ENCODE measurements at places on chromosomes 3 and 15.

DNA sequence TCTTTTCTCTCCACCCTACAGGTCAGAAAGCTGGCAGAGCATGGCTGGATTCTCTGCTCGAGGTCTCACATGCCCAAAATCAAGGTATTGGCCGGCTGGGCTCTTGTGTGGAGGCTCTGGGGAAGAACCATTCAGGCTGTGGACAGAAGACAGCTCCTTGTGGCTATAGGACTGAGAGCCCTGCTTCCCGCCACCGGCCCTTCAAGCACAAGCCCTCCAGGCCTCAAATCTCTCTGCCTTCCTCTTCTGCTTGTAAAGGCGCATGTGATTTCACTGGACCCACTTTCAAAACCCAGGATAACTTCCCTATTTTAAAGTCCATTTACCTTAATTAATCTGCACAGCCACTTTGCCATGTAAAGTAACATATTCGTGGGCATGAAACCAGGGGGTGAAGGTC, 36.2 kb upstream of the MGLL start:
- DNase-seq = no peak

DNA sequence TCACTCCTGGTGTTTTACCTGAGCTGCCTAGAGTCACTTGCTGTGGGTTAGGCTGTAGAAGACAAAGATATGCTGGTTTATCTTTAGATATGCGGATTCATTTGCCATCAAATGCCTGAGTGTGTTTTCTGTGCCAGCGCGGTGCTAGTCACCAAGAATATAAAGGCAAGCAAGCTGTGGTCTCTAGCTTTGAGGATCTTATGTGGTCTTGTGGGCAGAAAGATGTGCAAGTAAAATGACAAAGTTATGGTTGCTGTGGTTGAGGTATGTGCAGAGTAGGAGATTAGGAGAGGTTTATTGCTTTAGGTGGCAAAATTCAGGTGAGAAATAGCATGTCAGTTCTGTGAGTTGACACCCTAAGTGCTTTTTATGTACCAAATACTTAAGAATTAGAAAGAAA, 94.2 kb downstream of the CGNL1 start:
- DNase-seq = no peak

DNA sequence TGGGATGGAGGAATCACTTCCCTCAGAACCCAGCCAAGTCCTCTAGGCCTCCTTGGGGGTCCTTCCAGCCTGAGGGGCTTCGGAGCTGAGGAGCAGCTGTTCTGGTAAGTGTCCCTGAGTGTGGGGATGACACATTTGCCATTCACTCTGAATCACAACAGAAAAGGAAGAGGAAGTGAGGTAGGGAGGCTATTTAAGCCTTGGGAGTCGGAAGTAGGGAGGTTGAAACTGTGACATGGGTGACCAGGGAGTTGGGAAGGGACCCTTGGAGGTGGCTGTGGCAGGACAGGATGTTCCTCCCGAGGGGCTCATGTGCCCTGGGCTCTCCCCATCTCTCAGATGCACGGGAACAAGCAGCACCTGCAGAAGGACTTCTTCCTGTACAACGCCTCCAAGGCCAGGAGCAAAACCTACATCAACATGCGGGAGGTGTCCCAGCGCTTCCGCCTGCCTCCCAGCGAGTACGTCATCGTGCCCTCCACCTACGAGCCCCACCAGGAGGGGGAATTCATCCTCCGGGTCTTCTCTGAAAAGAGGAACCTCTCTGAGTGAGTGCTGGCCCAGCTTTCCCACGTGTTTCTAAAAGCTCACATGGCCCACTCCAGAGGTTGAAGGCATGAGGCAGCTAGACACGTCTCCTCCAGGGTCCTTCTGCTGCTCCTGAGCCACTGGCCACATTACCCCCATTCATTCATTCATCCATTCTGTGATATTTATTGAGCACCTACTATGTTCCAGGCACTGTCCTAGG, 43.3 kb downstream of the CAPN3 start:
- DNase-seq = peak; percentile 14

GRCh38 chr3:115990669-115991068, 367.4 kb downstream of the GAP43 start:
- no peak for DNase-seq

GRCh38 chr3:127765735-127766134, 56.6 kb downstream of the MGLL start:
- DNase-seq = no peak

DNA sequence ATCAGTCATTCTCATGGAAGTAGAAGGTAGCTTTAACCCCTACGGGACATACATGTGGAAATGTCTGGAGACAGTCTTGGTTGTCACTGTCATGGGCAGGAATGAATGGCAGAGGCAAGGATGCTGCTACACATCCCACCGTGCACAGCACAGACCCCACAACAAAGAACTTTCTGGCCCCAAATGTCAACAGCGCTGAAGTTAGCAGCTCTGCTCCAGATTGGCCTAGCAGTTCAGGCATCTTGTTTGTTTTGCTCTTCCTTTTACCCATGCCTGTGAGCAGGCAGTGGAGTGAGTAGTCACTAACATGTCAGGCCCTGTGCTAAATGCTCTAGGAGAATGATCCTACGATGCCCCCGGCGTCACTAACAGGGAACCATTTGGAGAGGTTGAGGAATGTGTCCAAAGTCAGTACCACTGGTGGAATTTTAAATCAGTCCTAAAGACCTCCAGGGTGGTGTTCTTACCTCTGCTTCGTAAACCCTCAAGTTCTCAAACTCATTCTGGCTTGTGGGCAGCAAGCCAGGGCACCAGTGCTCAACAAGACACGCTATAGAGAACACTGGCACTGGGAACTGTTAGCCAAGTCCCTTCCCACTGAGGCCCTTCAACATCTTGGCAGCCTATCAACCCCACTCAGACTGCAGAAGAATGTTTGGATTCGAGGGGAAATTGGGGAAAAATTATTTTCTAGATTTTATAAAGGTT, 142.2 kb downstream of the FOXP1 start:
- DNase-seq = peak; percentile 9

GRCh38 chr15:68528626-68529290, 50.0 kb upstream of the CORO2B start:
- DNase-seq = peak; percentile 78

DNA sequence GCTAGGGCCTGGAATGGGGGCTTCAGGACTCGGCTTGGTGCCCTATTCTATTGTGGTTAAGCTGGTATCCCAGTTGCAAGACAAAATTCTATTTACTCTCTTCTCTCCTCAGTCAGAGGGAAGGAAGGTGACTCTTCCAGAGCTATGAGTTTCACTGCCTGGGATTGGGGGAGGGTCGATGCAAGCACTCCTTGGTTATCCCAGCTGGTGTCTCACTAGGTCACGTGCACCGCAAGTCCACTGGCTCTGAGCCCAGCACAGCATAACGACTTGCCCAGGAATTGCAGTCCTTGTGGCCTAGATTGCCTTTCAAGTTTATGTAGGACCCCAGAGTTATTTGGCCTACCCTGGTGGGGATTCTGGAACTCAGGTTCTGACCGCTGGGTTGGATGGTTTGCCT, 958.8 kb downstream of the IGSF11 start:
- DNase-seq = no peak

GRCh38 chr15:88956906-88957305, 43.7 kb upstream of the MFGE8 start:
- no peak for DNase-seq

- no peak for DNase-seq
Measured at GRCh38 chr15:41971895-41972252, 483 bp downstream of the EHD4 start.

DNA sequence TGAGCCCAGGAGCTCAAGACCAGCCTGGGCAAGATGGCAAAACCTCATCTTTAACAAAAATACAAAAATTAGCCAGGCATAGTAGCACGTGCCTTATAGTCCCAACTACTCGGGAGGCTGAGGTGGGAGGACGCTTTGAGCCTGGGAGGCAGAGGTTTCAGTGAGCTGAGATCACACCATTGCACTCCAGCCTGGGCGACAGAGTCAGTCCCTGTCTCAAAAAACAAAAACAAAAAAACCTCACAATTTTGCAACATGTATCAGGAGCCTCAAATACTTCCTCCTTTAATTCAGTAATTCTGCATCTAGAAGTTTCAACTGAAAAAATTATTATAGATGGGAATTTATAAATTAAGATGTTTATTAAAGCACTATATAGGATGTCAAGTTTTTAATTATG, 1.1 kb downstream of the MRPL47 start:
- no peak for DNase-seq

DNA sequence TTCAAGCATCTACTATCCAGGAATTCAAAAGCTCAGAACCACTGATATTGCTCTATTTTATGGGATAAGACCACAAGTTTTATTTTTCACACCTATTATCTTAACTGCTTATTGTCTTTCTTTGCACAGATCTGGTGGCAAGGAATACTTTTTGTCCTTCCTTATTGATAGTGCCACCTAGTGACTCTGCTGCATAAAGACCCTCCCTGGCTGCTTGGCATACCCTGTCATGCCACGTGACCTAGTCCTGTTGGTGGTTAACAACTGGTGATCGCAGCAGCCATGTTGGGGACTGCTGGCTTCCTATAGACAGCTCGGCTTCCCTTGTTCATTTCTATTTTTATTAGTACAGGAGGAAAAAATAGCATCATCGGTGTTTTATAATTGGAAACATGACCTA, 236.3 kb downstream of the MEX3B start:
- DNase-seq = peak; percentile 70

DNA sequence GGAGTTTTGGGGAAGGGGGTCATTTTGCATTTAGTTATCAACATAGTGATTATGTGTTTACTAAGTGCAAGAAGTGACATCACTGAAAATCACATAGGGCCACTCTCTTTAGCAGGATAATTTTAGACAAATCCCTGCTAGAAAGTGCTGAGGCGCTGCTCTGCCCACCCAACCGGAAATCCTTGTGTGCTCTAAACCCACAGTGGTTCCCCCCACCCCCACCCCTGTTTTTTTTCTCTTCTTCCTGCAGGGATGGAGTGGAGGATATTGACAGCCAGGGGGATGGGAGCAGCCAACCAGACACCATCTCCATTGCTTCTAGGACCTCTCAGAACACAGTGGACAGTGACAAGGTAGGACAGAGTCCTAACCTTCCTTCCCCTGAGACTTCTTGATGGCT, 234.2 kb upstream of the UMPS start:
- DNase-seq = no peak

- DNase-seq = no peak
Measured at GRCh38 chr3:174216946-174217718, 642.0 kb upstream of the NAALADL2 start.

GRCh38 chr3:27905625-27906024, 183.5 kb upstream of the EOMES start:
- no peak for DNase-seq

GRCh38 chr3:83193526-83193925, 1432.1 kb upstream of the GBE1 start:
- no peak for DNase-seq

- peak; percentile 13 for DNase-seq
Measured at GRCh38 chr3:49666592-49666991, 7.6 kb upstream of the APEH start.

DNA sequence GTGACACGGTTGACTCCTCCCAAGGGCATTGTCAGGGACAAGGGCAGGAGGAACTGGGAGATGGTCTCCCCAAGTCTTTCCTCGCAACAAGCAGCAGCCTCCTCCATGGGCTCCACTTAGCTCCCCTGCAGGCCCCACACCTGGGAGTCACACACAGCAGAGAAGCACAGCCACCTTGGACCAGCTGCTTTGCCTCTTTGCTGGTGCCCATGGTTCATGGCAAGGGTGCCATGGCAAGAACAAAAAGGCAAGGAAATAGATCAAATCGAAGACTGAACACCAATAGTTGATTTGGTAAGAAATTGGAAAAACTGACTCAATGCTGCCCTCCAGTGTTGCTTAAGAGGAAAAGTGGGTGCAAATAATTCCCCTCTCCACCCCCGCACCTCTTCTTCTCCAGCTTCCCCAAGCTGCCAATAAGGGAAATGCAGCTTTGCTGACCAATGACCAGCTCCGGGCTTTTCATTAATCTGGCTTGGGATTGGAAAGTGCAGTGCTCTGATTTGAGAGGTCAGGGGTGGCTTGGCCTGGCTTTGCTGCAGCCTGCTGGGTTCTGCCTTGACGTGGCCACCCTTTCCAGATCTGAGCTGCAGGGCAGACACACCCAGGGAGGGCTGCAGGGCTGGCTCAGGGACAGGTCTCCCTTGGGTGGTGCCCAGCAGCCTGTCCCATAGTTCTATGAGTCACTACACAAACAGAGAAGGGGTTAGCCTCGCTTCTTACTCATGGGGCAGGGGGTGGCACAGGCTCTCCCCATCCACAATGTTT, 162.0 kb downstream of the KLF13 start:
- DNase-seq = peak; percentile 76

DNA sequence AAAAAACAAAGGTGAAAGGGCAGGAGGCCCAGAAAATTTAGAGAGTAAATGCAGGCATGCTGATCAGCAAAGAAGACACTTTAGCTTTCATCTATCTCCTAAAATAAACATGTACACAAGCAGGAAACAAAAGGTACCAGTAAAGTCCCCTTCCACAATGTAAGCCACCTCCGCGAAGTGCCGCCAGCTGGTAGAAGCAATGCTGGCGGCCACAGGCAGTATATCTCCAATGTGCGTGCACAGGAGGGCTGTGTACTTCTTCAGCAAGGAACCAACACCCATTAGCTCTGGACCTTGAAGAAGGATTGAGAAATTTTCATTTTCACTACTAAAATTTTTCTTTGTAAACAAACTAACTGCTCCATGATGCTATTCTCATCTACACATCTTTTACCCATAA, 75.4 kb downstream of the HERC2 start:
- DNase-seq = no peak

DNA sequence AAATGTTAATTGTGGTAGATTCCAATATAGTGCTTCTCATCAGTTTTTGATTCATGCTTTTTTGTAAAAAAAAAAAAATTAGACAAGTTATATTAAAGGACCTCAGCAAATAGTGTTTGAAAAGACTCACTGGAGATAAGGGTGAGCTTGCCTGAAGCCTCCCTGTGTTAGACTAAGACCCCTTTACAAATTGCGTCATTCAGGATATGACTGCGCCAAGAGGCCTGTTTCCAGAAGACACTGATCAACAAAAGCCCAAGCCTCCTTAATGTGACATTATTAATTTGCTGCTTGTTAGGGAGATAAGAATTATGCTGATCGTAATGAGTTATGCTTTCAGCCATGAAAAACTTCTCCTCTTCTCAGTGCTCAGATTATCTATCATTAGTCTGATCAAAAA, 13.0 kb upstream of the DNAJC13 start:
- no peak for DNase-seq

DNA sequence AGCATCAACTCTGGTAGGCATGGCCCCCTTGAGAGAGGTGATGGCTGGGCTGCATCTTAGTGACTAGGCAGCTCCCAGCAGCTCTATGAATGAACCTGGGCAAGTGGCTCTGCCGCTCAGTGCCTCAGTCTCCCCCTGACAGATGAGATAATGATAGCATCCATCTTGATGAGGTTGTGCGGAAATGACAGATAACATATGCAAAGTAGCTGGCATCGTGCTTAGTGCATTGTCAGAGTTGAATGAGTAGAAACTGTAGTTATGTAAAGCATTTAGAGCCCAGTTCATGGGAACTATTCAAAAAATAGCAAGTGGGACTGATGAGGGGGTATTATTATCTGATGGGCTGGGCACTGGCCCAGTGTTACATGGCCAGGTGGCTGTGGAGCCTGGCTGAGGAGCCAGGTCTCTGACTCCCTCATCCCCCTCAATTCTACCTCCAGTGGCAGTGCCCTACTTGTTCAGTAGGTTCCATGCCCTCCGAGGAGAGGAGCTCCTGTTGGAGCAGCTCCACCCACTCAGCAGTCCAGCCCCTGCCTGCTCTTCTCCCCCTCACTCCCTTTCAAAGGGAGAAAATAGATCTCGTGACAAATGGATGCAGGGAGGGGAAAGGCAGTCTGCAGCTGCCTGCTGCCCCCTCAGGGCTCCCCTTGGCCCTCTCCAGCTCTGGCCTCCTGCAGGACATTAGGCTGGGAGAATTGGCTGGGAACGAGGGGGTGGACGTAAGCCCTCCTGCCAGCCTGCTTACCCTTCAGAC, 6.6 kb downstream of the PRKCD start:
- no peak for DNase-seq

Data from Daoy (cell line).